ENCODE measurements at places on chromosomes 3 and 15. TPM values are rescaled to one million over a fixed set of nuclear protein-coding genes. Genes with fewer than 3 reads are reported as not detected.

NEK10 gene
- 27.1 TPM for total RNA-seq

GRCh38 chr15:45744236-45744589, 109.4 kb downstream of the SQOR start:
- no peak for DNase-seq

DNA sequence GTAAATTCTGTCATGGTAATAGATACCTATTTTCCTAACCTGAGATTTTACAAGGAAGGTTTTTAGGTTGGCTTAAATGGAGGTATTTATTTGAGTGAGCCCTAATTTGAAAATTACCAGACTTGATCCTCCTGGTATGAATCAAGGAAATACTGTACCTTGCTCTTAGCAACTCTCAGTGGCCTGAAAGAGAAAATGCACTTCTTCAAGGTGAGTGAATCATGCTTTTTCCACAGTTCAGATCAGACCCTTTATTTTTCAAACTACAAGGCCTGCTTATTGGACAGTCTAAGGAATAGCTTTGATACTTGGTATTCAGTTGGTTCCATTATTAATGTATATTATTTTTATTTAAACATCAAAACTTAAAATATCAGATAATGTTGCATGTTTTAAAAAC, 15.4 kb downstream of the FEM1B start:
- no peak for DNase-seq

DNA sequence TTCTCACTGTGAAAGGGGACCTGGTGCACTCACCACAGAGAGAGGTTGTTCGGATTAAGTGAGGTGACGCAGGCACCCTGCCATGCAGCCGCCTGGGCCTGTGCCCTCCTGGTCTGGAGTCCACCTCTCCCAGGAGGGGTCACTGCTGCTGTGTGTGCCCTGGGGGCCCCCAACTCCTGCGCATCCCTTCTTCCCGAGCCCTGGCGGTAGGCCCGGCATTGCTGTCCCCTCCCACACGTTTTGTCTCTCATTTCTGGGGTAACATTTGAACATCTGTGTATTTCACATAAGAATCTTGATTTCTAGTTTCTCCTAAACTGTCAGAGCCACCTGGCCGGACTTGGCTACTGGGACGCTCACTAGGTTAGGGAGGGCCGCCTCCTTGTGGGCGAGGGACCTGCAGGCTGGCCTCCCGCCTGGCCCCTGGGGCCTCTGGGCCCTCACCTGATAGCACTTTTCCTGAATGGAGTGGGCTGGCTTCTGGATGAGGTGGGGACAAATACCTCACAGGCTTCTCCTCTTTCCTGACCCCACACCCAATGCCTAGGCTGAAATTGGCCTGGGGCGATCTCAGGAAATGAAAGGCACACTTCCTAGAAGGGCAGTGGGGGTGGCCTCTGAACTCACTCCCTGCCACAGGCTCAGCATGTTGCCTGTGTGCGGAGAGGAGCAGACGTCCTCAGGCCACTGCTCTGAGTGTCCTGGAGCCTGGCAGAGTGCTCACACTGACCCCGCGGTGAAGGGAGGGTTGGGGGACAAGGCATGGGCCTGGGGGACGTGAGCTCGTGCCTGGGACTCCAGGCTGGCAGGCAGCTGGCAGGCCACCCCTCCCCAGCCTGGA, 104.2 kb upstream of the PRR23E start:
- no peak for DNase-seq

- DNase-seq: no peak
These were observed 6.4 kb downstream of the SETMAR start for GRCh38 chr3:4309491-4310128.

- no peak for DNase-seq
These were observed 44.1 kb upstream of the TFG start for GRCh38 chr3:100665230-100665629.

FILIP1L gene
- 34.3 TPM for total RNA-seq

- peak; percentile 70 for DNase-seq
These were observed 203.7 kb upstream of the ZNF385D start for GRCh38 chr3:21954709-21955108.

GRIP2 gene
- total RNA-seq: 0.90 TPM

DNA sequence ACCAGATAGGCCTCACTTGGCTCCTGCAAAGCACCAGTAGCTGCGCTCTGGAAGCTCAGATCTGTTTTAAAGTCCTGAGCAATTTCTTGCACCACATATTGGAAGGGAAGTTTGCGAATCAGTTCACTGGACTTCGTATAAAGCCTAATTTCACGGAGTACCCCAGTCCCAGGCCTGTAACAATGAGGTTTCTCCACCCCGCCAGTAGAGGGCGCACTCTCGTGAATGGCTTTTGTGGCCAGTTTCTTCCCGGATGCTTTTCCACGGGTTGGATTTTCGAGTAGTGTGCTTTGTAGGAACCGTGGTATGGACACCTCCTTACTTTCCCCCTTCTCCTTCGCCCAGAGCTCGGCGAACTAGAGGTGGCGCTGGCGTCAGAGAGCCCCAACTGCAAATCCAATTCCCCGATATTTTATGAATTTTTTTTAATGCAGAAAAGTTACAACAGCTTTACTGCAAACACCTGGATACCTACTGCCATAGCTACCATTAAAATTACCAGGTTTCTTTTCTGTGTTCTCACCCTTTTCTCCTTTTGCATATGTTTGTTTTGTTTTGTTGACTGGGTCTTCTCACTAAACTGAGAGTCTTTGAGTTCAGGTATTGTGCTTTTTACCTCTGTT, 13.3 kb downstream of the RARB start:
- DNase-seq: no peak

SPATA12 gene
- not detected for total RNA-seq

LRRC2 gene
- 10.1 TPM for total RNA-seq

DNA sequence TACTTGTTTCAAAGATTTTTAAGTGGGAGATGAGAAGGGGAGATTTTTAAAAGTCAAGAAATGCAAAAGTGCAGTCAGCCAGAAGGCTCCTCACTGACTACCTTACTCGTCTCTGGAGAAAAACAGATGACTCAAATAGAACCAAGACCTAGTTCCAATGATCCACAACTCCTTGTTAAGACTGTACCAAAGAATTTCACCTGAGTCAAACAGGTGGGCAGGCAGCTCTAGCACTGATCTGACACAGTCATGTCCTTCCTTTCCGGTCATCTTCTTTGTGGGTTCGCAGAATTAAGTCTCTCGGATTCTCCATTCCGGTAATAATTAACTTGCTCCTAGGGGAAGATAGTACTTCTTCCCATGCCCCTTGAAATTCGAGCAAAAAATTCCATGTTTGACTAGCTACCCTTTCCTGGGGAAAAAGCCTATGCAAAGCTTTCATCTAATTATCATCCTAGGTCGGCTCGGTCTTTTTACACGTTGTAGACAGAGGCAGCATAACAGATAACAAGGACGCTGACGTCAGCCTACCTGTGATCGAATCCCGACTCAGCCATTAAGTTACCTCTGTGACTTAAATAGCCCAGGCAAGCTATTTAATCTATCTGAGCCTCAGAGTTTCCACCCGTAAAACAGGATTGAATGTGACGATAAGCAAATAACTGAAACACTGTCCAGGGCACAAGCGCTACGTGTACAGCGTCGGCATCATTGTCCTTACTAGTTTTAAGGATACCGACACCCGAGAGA, 758 bp downstream of the SELENOK start:
- DNase-seq: peak; percentile 47

- DNase-seq: no peak
These were observed 5.6 kb downstream of the GABRB3 start for GRCh38 chr15:26767169-26767670.

SPCS1 gene
- 18.6 TPM for total RNA-seq

- DNase-seq: no peak
These were observed 101.2 kb upstream of the WNT5A start for GRCh38 chr3:55588146-55588765.

IQCH gene
- 0.74 TPM for total RNA-seq

- no peak for DNase-seq
These were observed 87.4 kb upstream of the LRRC3B start for GRCh38 chr3:26535151-26535550.

CRABP1 gene
- not detected for total RNA-seq

GCSAM gene
- total RNA-seq: not detected

DNA sequence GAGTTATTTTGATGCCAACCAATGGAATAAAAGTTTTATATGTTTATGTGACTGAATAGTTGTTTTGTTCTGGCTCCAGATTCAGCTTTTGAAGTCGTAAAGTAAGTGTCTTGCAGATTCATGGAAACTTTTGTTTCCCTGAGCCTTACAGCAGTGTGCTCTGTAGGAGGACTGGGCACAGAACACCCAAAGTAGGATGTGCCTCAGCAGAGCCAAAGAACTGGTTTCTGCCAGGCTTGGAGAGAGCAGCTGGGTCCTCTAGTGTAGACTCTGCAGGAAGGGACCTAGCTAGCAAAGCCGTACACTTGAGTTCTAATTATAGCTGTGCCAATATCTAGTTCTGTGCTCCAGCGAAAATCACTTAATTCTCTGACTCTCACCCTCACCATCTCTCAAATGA, 261.2 kb upstream of the DNAJC19 start:
- DNase-seq: no peak
